ENCODE measurements at places on chromosomes 13 and 19.

DNA sequence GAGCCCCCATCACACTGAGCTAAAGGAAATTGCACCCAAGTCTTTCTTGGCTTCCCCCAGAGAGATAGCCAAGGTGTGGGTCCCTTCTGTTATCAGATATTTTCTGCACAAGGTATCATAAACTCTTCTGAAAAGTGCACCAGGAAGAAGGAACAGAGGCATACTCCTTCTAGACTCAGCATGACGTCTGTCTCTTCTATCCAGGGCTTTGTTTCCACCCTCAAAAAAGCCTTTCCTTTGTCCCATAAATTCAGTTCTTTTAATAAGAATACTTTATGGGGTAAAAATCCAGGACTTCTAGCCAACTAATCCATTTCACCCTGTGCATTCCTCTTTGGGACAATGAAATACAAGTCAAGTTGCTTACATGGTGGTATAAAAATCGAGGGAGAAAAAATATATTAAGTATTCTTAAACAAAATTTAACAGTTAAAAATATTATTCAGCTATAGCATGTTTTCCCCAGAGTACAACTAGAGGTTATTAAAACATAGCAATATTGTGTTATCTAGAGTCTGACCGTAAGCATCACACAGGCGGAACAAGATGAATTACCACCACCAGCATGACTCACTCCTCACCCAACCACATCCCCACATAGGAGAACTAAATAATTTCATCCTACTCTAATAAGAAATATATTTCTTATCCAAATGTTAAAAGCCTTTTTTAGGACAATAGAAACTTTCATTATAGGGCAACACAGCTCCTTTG, 79.9 kb upstream of the GPC6 start:
- DNase-seq, result peak; percentile 0

GRCh38 chr13:101434486-101434885, 18.0 kb upstream of the ITGBL1 start:
- no peak for DNase-seq

GRCh38 chr13:42614436-42615035, 40.6 kb downstream of the TNFSF11 start:
- no peak for DNase-seq

DNA sequence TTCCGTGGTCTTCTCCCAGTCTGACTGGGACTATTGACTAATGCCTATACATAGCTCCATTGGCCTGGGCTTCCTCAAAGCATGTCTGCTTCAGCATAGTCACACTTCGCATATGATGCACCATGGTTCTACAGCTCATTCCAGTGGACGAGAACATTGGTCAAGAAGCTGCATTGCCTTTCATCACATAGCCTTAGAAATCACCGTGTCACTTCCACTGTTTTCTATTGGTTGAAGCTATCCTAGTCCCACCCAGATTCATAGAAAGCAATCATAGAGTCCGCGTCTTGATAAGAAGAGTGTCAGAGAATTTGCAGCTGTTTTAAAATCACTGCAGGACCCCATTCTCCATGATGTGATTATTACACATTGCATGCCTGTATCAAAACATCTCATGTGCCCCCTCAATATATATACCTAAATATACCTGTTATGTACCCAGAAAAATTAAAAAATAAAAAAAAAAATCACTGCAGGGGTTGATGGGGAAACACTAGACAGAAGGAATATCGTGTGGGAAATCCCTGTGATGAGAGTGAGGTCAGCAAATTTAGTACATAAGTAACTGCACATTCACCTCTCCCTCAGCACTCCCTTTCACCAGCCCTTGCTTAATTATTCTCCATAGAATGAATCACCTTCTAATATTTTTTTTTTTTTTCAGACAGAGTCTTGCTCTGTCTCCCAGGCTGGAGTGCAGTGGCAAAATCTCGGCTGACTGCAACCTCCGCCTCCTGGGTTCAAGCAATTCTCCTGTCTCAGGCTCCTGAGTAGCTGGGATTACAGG, 2.2 kb upstream of the ARHGAP33 start:
- DNase-seq, result no peak

DNA sequence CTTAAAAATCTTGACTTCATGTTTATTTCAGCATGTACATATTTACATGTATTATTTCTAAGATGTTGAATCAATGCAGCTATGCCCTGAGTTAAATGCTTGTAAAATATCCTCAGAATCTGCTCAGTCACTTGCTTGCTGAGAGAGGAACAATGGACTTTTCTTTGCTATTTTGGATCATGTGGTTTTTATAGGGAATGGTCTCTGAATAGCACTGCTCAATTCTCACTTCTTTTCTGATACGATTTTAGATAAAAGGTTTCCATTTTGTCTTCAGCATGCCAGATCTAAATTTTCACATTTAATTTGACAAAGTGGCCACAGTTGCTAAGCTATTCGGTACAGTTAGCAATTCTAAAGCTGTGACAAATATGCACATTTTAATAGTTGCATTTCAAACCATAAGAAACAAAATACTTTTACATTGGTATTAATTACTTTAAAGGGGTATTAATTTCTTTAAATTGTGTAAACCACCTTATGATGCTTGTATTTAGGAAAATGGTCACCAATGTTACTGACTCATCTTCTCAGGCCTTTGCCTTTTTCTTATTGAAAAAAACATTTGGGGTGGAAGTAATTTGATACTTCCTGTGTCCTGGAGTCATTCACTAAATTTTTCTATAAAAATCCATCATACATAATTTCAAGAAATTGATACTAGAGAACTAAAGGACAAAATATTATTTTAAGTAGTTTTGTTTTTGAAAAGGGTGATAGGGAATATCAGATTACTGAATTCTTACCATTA, 113.5 kb downstream of the MYO16 start:
- no peak for DNase-seq

DNA sequence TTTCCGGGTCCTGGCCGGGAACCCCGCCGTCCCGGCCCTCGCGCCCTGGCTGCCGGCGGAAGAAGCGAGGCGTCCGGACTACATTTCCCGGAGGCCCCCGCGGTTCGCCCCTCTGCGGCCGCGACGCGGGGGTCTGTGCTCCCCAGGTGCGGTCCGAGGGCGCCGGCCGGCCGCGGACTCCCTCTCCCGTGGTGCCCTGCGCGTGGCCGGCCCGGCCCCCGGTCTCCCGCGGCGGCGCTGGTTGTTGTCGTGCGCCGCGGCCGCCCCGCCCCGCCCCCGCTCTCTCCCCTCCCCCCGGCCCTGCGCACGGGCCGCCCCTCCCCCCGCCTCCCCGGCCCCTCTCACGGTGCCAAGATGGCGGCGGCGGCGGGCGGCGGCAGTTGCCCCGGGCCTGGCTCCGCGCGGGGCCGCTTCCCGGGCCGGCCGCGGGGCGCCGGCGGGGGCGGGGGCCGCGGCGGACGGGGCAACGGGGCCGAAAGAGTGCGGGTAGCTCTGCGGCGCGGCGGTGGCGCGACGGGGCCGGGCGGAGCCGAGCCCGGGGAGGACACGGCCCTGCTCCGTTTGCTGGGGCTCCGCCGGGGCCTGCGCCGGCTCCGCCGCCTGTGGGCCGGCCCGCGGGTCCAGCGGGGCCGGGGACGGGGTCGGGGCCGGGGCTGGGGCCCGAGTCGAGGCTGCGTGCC, at the start of gene KMT2B:
Gene KMT2B, plus strand, starts transcription at position 339 of the 680 bp plus-strand sequence. Its CDS starts 16 bp downstream, at position 355.
- no peak for DNase-seq

GRCh38 chr13:53683608-53684007, 655.0 kb downstream of the OLFM4 start:
- peak; percentile 60 for DNase-seq

- no peak for DNase-seq
These were observed 154.2 kb downstream of the LHFPL6 start for GRCh38 chr13:39448834-39449233.

- DNase-seq, result no peak
These were observed 965.5 kb upstream of the ATXN8OS start for GRCh38 chr13:69142101-69142500.

DNA sequence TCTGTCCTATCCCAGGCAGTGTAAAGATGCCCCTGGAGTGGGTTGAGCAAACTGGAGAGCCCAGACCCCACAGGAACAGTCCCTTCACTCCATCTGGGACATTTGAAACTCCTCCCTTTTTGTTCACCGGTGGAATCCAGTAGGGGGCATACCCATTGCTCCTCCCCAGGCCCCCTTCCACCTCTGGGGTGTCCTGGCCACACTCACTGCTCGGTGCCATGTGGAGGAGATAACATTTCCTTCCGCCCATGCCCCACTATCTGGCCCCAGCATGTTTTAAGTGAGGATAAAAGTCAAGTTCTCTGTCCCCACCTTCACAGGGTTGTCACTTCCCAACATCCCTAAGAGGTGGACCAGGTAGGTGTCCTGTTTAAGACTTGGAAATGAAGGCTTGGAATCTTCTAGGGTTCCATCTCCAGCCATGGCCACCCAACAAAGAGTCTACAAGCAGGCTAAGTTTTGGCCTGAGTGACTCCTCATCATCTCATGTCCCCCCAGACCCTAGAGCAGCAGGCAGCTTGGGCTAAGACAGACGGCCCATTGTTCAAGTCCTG, 9.3 kb downstream of the ZNF526 start:
- no peak for DNase-seq

DNA sequence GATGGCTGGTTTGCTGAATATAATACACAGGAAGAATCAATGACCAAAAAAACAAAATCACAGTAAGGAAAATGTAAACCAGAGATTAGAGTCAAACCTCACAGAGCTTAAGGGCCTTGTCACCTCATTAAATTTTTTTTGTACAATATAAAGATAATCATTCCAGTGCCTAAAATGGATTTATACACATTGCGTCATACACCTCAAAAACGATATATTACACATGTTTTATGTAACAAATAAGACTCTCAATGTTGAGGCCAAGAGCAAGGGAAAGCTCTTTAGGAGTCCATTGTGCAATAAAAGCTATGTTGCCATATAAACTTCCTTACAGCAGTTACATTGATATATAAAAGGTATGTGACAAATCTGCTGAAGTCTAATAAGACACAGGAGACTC, 856.7 kb upstream of the SLITRK1 start:
- no peak for DNase-seq

DNA sequence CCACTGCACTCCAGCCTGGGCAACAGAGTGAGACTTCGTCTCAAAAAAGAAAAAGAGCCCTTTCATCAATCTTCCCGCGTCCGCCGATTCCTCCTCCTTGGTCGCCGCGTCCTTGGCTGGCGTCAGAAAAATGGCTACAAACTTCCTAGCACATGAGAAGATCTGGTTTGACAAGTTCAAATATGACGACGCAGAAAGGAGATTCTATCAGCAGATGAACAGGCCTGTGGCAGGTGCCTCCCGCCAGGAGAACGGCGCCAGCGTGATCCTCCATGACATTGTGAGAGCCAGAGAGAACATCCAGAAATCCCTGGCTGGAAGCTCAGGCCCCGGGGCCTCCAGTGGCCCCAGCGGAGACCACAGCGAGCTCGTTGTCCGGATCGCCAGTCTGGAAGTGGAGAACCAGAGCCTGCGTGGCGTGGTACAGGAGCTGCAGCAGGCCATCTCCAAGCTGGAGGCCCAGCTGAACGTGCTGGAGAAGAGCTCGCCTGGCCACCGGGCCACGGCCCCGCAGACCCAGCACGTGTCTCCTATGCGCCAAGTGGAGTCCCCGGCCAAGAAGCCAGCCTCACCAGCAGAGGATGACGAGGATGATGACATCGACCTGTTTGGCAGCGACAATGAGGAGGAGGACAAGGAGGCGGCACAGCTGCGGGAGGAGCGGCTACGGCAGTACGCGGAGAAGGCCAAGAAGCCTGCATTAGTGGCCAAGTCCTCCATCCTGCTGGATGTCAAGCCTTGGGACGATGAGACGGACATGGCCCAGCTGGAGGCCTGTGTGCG, 2.1 kb upstream of the MISP3 start:
- no peak for DNase-seq

GRCh38 chr13:20714161-20714560, 10.7 kb downstream of the IL17D start:
- DNase-seq, result no peak

DNA sequence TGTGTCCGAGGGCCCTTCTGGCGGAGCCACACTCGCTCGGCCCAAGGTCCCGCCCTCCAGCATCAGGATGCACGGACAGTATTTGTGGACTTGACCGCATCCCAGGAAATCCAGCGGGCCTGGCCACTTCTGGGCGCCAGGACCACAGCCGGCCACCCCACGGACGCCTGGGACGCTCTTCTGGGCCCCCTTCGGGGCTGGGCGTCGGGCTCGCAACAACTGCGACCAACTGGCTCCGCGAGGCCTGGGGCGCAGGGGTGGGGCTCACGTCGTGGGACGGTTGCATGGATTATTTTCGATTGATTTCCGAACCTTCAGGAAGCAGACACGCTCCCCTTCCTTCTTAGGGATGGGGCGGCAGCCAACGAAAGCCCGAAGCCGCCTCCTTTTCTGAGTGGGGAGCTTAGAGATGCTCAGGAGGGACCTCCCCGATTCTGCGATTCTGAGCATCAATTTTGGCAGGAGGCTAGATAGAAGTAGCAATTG, 521 bp upstream of the NUP58 start:
- DNase-seq, result no peak
